ENCODE measurements at places on chromosomes 2 and 18.

DNA sequence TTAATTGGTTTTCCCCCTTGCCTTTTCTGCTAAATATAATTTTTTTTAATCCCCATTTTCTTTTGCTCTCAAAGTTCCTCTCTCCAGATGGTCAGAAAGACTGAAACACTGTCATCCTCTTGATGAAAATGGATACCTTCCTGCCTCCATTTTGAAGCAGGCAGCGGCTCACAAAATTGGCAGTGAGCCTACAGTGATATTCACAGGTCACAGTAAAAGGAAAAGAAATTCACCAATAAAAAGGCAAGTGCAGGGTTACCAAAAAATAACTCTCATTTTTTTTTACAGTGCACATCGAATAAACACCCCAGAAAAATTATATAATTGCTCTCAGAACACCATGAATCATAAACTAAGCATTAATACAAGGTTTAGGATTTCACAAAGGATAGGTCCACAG is 307.5 kb downstream of the TCF4 start:
- no peak for DNase-seq

DNA sequence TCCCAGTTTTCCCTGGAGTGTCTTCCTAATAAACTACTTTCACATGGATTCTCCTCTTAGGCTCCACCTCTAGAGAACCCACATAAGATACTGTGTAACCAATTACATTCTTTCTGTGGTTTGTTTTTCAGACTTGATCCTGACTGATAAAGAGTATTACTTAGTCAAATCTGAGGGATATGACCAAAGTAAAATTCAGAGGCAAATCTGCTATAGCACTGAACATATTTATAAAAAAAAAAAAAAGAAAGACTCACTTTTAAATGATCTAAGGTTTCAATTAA is 13.9 kb downstream of the CKAP2L start:
- DNase-seq: no peak

DNA sequence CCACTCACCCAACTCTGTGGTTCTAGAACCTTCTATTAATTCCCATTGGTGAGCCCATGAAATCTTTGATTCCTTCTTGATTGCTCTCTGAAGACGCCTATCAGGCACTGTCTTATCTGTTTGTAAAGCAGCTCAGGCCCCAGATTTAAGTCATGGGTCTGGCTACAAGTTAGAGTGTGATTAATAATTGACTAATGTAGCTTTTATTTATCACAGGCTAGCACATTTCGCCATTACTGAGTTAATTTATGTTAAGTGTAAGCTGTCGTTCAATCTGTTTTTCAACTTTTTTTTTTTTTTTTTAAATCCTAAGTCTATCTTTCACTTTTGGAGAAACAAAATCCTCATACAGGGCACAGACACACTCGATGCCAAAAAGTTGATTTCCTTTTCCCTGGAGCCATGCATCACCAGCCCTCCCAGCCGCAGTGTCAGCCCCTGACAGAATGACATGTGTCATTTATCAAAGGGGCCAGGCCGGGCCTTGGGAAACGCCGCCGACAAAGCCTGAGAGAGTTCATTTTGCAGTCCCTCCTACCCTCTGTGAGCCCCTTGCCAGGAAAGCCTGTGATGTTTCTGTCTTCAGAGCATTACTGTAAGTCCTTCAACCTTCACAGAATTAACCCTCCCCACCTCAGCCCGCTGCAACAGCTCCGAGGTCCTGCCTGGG is 15.8 kb downstream of the TSHZ1 start:
- no peak for DNase-seq

DNA sequence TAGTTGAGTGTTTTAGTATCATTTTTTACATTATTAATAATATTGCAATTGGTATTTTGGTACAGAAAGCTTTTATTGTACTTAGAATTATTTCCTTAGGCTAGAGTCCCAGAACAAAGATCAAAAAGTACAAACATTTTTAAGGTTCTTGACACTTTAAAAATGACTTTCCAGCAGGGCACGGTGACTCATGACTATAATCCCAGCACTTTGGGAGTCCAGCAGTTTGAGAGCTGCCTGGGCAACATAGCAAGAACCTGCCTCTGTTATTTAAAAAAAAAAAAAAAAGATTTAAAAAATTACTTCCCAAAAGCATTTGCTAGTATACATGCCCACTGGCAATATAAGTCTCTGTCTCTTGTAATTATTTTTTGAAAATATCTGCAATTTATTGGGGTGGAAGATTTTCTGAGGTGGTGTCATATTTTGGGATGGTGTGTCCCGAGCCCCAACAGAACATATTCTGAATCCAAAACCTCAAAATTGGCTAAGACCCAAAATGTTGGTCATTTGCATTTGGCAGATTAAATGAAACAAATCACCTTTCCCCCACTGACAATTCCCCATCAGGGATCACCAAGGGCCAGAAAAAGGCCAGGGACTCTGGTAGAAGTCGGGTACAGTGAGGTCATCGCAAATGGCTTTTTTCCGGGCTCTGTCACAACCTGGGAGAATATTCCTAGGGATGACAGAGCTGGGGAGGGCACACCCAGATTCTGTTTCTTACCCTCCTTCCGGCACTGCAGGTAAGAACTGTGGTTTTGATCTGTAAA is 42.1 kb downstream of the NIFK start:
- no peak for DNase-seq

DNA sequence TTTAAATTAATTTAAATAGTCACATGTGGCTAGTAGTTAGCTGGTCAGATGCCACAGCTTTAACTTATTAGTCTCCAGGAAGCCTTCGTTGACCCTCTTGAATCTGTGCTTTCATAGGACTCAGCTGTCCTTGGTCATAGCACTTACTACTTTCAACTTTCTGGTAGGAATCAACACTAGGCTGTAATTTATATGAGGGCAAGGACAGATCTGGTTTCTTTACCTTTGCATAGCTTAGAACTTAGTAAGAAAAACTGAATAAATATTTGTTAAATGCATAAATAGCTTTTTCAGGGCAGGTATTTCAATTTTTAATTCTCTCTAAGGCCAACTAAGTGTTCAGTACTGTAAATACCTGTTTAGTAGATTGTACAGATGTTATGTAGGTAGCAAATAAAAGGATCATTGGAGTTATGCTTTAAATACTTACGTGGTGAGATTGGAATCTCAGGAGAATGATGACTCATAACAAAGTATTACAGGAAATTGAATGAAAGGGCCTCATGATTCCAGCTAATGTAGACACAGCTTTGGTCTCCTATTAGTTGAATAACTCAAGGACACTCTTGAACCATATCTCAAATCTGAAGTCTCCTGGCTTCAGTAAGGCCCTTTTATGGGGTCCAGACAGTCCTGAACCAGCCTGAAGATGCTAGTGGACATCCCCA is 2.6 kb downstream of the CLIP4 start:
- DNase-seq: no peak
